ENCODE measurements at places on chromosomes 12 and 14.

GRCh38 chr12:122081697-122082221 is 3.2 kb downstream of the MLXIP start:
- DNase-seq, result no peak

- peak; percentile 13 for DNase-seq
Measured at GRCh38 chr14:41606532-41607303, at the start of gene LRFN5. Gene LRFN5 (plus strand): TSS chr14:41606876.

DNA sequence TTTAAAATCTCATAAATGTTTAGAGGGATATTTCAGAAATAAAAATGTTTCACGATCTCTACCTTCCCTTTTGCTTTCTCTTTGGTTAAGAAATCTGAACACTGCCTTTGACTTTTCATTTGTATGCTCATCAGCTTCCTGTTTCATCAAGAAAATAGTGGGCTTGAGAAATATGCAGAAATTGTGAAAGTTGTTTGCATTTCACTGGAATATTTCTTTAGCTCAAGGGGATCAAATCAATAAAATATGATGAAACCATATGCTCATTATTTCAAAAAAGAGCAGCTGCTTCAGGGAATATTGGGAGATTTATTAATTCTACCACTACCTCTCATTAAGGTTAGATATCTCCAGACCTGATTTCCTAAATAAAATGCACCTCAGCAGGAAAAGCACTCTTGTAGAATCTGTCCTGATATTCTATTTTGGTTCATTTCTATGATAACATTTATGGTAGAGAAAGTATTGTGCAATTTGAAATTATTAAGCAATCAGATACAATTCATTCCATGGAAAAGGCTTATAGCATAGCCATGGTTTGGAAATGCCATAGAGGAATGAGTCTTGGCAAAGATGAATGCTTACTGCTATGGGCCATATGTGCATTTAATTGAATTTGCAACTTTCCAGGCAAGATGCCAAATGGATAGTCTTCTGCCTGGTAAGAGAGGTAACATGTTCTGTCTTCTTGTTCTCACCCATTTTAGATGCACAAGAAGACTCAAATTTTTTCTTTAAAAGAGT is 212.6 kb upstream of the SLC16A7 start:
- no peak for DNase-seq

DNA sequence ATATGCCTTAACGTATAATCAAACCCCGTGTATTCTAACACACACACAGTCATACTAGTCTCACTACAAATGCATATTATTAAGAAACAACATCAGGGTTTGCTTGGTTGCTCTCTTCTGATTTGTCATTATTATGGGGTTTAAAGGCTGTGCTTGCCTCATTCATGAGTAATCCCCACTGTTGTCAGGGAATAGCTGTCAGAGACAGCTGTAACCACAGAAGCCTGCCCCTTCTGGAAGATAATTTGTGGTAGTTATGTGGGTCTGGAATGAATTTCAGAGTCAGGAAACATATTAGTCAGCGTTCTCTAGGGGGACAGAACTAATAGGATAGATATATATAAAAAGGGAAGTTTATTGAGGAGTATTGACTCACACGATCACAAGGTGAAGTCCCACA is 456.9 kb upstream of the TMEM132C start:
- no peak for DNase-seq

DNA sequence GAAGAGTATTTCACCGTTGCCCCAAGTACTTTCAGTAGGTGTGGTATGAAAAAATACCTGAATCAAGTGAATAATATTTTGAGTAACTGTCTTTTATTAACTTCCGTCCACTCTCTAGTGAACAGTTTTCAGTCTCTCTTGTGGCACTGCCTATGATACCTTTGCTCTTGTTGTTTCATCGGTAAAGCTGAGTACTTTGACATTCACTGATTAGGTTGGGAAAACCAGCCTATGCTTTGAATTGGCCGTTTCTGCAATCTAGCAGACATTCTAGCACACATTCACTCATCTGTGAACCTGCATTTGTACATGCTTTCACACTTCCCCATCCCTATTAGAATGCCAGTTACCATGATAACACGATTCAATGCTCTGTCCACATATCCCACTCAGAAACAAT is 217.3 kb downstream of the FBXL14 start:
- DNase-seq, result no peak

DNA sequence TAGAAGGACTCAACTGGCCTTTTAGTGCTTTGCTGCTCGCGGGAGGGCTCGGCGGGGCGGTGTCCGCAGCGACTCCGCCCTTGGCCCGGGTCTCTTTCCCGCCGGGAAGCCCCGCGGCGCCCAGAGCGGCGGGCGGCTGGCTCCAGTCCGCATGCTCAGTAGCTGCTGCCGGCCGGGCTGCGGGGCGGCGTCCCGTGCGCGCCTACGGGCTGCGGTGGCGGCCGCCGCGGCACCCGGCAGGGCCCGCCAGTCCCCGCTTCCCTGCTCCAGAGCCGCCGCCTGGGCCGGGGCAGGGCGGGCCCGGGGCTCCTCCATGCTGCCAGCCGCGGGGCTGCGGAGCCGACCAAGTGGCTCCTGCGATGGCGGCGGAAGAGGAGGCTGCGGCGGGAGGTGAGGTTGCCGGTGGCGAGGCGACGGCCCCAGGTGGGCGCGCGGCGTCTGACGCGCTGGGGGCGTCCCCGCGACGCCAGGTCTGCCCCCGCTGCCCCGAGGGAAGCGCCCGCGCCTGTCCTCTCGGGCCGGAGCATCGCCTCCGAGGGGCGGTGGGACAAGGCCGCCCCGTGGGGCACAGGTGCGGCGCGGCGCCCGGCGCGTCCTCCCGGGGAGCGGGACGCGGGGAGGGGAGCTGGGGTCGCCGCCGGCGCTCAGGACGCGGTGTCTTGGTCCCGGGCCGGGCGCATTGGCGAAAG is at the start of gene BMAL2:
BMAL2 (plus strand) TSS at position 123 of the 689 bp plus-strand sequence; CDS start at position 360, 237 bp downstream.
- DNase-seq, result peak; percentile 60

- DNase-seq, result no peak
Measured at GRCh38 chr14:79724934-79725717, 486.2 kb downstream of the DIO2 start.

DNA sequence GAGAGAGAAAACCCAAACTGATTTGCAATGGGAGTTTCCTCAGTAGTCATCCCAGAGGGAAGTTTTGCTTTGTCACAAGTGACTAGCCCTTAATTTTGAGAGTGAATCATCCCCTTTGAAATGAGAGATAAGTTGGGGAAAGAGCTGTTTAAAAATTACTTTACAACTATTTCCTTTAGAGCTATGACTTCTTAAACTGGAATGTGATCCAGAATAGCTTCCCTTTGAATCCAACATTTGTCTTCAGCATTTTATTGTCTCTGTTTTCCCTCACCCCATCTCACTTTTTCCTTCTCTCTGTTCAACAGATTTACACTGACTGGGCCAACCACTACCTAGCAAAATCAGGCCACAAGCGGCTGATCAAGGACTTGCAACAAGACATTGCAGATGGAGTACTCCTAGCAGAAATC is 109.3 kb downstream of the NAV3 start:
- peak; percentile 88 for DNase-seq
